ENCODE measurements at places on chromosomes 3 and 15. TPM values are rescaled to one million over a fixed set of nuclear protein-coding genes. Genes with fewer than 3 reads are reported as not detected.

The C2CD4A gene
- total RNA-seq = not detected

The ANKRD63 gene
- total RNA-seq = not detected

The PRKAR2A gene
- 43.5 TPM for total RNA-seq

The GCSAM gene
- total RNA-seq = 3.0 TPM

The LSAMP gene
- not detected for total RNA-seq

DNA sequence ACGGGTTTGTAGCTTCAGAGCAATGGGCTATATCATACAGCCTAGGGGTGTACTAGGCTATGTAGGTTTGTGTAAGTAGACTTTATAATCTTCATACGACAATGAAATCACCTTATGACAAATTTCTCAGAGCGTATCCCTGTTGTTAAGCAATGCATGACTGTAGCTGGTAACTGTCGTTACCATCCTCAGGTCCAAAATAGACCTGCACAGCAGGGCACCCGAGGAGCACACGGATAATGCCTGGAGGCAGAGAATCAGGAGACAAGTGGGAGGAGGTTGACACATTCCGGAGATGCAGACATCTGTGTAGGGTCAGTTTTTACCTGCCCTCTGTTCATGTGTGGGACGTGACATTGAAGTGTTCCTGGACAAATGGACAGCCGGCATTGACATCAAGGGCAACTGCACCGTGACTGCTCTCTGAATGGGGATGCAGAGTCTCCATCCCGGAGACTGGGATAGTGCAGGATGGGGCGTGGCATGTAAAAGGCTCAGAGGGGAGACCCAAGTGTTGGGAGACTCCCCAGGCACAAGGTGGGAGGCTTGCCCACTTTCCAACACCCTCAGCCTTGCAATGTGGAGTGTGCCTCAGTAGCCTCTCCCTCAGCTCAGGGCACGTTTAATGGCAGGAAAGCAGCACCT, 45.9 kb upstream of the PGPEP1L start:
- no peak for DNase-seq

The ALDH1A3 gene
- total RNA-seq = not detected

DNA sequence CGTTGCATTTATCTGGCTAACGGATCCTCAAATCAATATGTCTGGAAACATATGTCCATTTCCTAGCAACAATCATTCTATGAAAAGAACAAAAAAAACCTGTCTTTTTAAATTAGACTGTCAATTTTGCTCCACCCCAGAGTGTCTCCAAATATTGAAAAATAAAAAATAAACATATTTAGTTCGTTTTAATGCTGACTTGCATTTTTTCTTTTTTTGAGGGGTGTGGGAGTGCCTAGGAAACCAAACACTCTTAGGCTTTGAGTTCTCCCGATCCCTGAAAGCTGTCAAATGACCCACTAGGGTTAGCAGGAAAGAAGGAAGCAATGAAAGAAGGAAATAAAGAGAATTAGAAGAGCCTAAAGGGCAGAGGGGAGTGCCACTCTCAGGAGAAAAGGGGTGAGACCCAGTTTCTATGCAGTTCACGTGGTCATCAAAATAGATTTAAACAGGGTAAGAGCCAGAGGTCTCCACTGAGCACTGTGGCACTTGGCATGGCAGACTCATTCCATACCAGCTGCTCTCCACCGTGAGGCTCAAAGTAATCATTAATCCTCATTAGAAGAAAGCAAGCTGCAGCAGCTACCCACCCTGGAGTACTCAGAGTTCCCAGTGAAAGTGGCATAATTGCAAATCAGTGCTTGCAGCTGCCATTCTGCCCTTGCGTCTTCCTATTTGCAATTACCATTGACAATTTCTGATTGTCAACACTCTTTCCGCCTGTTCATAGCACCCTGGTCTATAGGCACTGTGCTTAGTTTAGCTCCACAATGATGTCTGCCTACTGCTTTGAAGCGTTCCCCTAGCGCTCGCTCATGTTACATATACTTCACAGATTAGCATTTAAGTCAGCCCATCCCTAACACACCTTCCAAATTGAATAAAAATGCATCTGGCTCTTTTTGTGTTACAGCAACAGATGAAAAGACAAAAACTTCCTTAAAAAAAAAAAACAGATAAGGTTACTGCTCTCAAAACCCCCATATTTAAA, 32.3 kb downstream of the PDZRN3 start:
- no peak for DNase-seq

The PP2D1 gene
- total RNA-seq = not detected

The PIGZ gene
- 2.2 TPM for total RNA-seq

Data from natural killer cell (primary cell).